ENCODE measurements at places on chromosomes 4 and X.

- no peak for DNase-seq
Measured at GRCh38 chrX:45322382-45322781, 121.7 kb upstream of the DIPK2B start.

DNA sequence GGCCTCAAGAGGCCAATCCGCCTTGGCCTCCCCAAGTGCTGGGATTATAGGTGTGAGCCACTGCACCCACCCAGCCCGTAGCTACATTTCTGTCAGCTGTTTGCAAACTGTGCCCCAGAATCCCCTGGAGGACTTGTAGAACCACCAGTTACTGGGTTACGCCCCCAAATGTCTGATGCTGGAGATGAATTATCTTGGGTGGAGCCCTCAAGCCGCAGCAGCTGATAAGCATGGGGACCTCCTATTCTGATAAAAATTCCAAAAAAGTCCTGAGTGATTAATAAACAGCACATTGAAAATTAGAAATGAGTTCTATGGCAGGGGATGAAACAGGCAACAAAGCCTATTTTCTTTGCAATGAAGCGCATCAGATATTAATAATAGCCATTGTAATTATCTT is 105.0 kb downstream of the PTTG2 start:
- no peak for DNase-seq

DNA sequence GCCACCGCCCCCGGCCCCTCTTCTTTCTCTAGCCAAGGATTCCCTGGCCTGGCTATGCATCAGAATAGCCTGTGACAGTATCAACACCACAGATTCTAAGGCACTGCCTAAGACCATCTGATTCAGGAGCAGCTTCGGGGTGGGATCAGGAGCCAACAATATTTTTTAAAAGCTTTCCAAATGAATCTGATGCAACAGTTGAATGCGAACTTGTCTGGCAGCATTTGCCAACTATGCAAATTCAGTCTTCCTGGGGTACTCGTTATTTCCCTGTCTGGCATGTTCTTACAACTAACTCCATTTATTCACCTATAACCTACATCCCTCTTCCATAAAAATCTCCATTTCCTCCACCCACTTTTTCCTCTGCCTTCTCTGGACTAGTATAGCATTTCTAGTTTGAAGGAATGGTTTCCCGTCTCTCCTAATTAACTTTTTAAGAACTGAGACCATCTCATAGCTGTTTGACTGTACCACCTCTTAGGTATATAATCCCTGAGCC is 36.2 kb upstream of the UGDH start:
- DNase-seq, result no peak

DNA sequence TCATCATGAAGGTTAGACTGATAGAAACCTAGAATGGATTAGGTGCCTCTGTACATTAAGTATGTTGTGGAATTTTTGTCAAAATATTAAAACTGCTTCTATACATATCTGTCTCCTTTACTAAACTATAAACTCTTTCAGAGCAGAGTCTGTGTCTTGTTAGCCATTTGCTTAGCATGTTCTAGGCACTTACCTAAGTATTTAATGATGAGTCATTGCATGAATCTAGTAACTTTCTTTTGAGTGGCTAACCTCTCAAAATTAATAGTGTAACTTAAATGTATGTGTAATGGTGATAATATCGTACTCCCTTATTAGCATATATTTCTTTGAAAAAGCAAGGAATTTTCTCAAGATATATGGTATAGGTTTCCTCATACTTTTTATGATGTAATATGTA is 57.8 kb downstream of the RAP1GDS1 start:
- no peak for DNase-seq

DNA sequence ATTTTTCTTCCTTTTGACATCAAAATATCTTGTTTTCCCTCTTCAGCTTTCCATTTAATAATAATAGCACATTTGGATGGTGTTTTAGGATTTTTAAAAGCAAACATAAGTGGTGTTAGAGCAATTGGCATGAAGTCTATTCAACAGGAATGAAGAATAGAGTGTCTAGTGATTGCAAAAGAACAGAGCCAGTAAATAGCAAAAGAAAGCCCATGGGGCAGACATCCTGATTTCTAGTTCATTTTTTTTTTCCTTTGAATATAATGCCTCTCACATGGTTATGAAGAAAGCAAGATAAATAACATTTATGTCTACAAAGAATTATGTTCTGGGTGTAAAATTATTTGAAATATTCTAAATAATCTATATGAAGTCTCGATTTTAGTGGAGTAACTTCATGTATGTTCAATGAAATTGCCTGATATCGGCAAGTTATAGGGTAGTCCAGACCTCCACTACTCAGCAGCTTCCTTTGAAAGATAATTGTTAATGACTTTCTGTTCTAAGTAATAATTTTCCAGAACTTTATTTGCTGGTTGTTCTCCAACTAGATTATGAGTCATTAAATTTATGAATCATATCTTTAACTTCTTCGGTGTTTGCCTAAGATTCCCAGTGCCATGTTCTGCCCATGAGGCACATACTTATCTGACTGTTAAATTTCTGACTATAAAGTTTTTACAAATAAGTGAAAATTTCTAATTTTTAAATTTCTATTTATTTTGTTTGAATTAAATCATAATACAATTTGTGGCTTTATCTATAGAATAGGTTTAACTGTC is 587.9 kb downstream of the TLL1 start:
- no peak for DNase-seq

DNA sequence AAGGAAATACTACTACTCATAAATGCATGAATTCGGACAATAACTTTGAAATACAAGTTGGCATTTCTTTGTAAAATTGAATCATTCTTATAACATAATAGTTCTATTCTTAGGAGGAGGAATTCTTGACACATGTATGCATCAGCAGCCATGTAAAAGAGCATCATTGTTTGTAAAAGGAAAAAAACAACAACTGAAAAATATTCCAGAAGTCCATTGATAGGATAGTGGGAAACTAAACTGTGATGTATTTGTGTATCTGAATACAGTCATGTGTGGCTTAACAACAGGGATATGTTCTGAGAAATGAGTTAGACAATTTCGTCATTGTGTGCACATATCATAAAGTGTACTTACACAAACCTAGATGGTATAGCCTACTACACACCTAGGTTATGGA is 102.0 kb upstream of the SH3RF1 start:
- DNase-seq, result no peak

DNA sequence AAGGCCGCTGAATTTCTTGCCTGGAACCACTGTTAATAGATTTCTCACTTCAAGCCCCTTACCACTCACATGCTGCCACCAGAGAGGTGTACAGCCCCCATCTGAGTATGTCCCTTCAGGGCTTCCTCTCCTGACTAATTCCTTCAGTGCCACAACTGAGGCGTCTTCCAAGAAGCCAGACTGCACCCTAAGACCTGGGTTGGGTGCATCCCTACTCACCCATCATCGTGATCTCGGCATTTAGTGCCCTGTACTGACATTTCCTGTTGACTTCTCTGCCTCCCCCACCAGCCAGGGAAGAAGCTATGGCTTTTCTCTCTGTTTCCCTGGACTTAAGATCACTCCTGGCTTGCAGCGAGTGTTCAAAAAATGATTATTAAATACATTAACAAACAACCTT is 40.4 kb upstream of the MAP3K15 start:
- DNase-seq, result no peak

GRCh38 chr4:11149612-11150259 is 279.0 kb downstream of the HS3ST1 start:
- DNase-seq, result no peak

- no peak for DNase-seq
Measured at GRCh38 chrX:44952329-44953027, 79.5 kb downstream of the KDM6A start.

DNA sequence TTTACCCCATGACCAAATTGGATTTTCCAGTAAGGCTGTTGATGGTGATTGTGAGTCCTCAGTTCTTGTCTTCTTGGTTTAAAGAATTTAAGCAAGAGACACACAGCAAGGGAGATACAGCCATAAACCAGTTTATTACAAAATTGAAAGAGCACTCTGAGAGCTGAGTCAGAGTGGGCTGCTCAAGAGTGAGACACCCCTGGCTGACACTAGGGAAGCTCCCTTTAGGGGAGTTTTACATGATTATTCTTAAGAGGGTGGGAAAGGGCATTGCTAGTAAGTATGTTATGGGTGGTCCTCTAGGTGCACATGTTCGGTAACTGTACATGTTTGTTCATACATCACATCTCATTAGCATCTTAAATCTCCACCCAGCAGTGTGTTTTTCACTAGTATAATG is 18.8 kb upstream of the ZNF81 start:
- DNase-seq, result no peak

DNA sequence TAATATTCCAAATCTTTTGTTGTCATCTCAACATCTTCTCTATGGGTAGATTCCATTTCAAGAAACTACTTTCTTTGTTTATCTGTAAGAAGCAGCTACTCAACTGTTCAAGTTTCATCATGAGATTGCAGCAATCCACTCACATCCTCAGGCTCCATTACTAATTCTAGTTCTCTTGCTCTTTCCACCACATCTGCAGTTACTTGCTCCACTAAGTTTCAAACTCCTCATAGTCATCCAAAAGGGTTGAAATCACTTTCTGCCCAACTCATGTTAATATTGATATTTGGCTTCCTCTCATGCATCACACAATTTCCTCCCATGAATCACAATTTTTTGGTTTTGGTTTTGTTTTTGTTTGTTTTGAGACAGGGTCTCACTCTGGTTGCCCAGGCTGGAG is 35.7 kb downstream of the ADH5 start:
- no peak for DNase-seq

GRCh38 chrX:115333446-115333845 is 43.9 kb downstream of the LUZP4 start:
- no peak for DNase-seq

GRCh38 chr4:165331359-165331758 is 3.9 kb downstream of the MSMO1 start:
- no peak for DNase-seq

DNA sequence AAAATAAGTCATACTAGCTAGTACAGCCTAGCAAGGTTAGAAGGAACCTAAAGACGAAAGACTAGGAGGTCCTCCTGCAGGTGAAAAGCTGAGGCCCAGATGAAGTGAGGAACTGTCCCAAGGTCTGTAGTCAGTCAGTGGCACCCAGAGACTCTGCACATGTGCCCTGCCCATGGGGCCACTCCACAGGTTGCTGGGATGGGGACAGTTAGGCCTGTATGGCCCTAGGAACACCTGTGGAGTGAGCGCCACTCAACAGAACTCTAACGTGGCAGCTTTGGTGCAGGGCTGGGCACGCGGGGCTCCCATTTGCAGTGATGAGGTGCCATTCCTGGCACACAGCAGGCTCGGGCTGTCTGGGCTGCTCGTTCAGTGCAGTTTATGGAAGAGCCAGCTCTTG is 14.8 kb downstream of the ZNF185 start:
- no peak for DNase-seq

- no peak for DNase-seq
Measured at GRCh38 chr4:20378181-20378580, 126.5 kb downstream of the SLIT2 start.

DNA sequence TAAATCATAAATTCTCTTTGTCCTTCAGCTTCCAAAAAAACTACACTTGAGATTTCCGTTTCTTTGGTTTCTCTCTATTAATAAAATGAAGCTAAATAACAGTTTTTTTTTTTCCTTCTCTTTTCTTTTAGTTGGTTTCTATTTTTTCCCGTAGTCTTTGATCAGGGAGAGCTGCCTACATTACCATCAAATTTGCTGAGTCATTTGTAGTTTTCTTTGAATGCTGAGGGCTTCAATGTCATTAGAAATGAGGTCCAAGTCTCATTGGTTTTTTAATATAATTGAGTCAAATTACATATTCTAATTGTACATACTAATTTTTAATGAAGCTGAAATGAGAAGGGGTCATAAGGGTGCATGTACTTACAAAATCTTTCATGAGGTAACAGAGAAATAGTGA is 550.2 kb downstream of the GBA3 start:
- no peak for DNase-seq

GRCh38 chr4:140645614-140646412 is 77.1 kb upstream of the UCP1 start:
- DNase-seq, result no peak

DNA sequence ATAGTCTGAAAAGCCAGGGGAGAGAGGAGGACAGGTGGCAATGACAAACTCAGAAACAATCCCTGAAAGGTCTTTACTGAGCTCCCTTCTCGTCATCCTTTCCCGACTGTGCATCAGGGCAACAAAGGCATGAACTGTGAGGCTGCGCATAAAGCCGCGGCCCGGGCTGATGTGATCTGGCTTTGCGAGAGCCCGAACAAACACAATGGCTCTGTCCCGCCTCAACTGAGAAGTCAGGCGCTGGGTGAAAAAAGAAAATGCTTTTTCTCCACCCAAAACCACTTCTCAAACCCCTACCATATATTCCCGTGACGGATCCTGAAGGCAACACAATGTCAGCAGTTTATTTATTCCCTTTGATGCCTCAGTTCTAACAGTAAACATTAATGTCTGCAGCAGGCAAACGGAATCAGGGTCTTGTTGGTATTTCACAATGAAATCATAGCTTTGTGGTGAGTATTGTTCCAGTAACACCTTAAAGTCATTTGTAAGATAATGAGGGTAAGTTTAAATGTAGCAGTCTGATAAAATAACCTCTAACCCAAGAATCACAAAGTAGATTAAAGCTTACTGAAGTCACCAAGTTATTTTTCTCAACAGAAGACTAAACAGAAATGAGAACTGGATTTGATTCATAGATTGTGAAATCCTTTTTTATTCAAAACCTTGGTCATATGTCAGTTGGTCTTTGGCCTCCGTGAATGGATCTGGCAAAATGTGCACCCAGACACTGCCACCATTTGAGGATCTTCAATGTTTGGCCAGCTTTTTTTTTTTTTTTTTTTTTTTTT is 67.4 kb downstream of the APBB2 start:
- no peak for DNase-seq

DNA sequence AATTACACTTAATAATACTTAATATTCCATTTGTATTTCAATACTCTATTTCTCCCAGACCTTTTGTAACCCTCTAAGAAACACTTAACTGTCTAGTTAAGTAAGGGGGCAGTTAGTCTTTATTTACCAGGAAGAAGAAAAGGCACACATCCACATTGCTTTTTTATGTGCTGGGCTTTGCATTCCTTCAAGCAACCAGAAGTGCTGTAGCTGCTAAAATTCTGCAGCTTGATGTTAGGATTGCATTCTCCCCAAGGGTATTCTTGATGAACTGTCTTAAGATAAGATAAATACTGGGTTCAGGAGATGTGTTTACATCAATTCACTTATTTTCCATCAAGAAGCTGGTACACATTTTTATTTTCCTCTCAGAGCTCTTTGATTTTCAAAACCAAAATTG is 24.0 kb downstream of the ASIC5 start:
- DNase-seq, result no peak

DNA sequence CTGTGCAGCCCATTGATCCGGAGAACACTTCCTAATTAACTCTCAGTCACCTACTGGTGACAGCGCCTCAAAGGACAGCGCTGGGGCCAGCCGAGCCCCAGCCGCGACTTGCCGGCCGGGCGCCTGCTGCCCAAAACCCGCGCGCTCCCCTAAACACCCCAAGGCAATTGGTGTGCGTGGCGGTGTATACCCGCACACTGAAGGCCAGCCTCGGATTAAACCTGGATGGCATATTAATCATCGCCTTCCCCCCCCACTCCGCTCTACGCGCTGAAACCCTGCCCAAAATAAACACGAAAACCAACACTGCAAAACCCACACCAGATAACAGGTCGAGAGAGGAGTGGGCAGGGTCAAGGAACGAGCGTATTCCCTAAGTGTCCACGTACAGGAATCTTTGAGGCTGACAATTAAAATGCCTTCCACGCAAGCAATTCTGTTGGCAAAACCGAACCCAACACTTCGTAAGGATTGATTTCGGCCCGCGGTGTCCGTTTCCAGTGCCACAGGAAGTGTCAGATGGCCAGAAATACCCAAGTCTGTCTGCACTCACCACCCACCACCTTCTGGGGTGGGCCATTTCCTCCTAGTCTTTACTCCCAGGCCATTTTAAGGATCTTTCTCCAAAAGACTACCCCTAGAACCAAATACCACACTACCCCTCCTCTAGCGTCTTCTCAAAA is 2.7 kb downstream of the BCOR start:
- DNase-seq, result no peak

Data from thoracic aorta (tissue), 2 donors.